ENCODE measurements at places on chromosomes 2 and 18.

DNA sequence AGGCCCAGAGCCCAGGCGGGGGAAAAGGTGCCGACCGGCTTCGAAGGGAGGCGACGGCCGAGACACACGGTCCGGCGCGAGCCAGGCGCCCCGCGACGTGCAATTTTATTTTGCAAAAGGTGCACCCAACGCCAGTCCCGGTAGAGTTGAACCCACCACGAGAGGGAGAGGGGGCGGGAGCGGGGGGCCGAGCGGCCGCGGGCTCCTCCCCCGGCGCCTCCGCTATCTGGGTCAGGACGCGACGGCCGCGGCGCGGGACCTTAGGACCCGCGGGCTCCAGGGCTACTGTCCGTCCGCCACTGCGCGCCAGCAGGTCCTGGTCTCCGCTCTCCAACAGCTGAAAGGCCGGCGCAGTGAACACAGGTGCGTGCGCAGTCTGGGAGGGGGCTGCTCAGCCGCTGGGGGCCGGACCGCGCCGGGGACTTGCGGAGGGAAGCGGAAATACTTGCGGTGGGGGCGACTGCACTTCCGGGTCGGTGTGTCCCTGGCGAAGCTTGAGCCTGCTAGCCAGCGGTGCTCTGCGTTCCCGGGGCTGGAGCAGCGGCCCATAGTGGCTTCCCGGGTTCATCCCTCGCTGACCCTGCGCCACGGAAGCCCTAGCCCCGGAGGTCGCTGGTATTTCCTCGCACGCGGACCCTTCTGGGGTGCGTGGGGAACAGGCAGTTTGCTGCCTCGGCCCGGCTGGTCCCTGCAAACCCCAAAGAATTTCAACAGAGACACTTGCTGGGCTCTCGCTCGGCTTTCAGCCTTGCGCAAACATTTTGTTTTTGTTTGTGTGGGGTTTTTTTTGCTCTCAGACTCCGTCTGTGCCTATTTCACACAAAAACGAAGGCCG is at the start of gene RMDN2:
TSS of gene RMDN2 (plus strand) at position 225 of the 835 bp plus-strand sequence. CDS start 3,991 bp downstream, outside the sequence.
- DNase-seq: peak; percentile 77

DNA sequence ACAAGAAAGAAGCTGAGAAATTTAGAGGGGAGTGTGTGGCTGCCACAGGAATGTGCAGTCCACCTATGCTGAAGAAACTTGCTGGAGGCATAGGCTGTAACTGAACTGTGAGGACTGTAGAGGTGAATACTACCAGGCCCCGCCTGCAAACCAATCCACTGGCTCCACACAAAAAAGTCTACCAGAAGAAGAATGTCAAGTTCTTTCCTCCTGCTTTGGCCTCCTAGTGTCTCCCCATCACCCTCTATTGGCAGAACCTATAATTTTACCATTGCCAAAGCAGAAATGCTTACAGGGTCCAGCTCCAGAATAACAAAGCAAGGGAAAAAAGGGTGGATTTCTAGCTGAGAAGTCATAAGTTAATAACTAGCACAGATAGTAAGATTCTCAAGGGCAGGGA is 5.9 kb upstream of the ATP5MC3 start:
- no peak for DNase-seq

DNA sequence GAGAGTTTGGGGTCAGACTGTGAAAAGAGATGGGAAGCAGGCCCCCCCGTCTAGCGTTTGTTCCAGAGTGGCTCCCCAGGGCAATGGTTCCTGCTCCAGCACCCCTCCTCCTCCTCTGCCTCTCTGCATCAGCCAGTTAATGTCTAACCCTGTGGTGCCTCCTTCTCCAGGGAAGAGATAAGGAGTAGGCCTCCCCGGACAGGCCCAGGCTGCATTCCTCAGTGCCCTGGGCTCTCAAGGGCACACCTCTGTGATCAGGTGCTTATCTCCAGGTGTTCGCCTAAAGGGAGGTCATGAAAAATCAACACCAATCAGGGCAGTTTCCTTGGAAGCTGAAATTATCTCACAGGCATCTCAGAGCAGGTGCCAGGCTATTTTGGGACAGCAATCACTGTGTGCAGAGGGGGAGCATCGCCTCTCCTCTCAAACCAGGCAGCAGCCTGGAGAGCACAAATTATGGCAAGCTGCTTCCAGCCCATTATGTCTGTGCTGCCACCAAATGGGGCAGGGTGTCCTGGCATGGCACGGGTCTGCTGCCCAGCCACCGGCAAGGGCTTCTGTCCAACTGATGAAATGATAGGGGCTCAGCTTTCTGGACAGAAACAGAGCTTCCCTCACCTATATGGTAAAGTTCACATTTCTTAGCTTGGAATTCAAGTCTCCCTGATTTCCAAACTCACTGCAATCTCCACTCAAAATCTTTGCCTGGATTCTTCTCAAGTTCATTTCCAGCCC is 255.8 kb upstream of the SLC14A2 start:
- no peak for DNase-seq

DNA sequence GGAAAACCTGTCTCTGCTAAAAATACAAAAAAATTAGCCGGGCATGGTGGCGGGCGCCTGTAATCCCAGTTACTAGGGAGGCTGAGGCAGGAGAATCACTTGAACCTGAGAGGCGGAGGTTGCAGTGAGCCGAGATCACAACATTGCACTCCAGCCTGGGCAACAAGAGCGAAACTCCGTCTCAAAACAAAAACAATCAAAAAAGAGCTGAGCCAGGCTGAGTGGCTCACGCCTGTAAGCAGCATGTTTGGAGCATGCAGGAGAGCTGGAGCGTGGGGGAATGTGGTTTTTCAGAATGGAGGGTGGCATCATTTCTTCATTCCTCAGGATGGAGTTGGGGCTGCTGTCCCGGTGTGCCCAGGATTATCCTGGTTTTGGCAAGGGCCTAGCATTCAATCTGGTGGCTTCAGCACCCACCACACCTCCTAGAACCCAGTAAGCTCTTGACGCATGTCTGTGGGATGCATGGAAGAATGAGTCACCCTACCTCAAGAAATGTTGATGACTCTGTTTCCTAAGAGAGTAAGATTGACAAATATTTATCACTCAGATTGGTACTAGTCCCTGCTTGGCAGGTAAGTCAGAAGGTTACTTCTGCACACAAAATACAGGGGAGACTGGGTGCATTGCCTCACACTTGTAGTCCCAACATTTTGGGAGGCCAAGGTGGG is 90.2 kb upstream of the ODC1 start:
- DNase-seq: no peak

GRCh38 chr18:31077878-31078277 is 24.3 kb downstream of the DSC2 start:
- no peak for DNase-seq

DNA sequence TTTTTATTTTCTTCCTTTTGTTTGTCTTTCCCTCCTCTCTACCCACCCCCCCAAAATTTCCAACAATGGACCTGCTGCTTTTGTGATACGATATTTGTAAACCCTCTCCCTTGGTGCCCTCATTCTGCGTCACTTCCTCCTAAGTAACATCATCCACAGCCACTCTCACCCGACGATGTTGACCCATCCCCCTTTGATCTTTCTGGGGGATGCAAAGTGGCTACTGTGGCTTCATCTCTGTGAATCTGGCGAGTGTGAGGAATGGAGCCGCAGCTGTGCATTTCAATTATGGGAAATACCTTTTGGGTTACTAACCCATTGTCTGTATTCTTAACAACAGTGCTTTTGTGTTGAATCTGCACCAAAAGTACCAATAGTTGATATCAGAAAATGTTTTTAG is 19.4 kb downstream of the ANTXR1 start:
- DNase-seq: no peak

- DNase-seq: no peak
These were observed 242.4 kb downstream of the ARHGAP15 start for GRCh38 chr2:143371616-143372015.

DNA sequence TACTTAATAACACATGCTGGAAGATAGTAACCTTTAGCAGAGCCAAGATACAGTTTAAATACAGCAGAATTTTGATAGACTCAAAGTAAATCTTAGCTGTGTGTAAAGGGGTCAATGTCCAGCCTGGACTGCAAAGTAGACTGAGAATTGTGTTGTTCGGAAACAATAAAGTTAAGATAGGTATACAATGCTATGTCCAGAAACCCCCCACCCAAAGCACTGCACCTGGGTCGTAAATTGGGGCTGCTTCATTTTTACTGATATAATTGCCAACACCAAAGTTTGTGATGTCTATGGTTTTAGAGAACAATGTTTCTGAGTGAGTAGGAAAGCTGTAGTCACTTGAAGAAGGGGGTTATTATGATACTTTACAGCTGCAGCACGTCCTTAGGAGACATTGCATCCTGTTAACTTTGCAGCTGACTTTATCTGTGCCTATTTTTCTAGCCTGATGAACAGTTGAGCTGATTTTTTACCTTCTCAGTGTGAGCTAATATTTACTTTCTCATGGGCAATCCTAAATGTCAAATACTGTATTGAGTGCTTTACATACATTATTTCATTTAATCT is 4.3 kb upstream of the NCOA1 start:
- DNase-seq: no peak

GRCh38 chr2:210224591-210224940 is 681 bp downstream of the ACADL start:
- no peak for DNase-seq

DNA sequence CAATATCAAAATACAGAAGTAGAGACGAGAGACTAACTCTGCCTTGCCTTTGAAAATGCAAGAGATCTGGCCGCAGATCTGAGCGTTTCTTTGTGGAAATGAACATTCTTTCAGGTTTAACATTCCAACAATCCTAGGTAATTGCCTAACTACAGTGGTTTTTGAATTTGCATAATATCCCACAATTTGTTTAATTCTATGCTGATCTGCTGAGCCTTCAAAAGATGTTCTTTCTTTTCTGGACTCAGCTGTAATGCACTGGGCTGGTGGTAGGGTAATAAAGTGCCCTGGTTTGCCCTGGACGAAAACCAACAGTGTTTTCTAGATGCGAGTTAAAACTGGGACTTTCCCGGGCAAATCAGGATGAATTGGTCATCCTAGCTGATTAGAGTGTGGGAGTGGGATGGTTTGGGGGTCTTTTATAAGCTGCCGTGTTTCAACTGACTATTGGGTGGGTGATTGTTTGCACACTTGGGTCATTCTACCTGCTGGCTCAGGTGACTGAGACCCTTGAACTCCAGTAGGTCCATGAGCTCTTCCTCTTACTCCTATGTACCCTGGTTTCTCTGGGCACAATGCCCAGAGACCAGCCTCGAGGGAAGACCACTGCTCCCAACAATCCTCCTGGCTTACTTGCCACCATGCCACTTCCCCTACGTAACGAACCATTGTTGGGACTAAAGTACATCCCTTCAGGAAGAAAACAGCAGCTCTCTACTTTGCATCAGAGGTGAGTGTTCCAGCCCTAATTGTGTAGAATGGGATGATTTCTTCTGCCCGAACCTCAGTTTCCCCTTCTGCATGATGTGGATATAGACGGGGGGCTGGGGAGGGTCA is 3.4 kb upstream of the PAX8 start:
- no peak for DNase-seq

DNA sequence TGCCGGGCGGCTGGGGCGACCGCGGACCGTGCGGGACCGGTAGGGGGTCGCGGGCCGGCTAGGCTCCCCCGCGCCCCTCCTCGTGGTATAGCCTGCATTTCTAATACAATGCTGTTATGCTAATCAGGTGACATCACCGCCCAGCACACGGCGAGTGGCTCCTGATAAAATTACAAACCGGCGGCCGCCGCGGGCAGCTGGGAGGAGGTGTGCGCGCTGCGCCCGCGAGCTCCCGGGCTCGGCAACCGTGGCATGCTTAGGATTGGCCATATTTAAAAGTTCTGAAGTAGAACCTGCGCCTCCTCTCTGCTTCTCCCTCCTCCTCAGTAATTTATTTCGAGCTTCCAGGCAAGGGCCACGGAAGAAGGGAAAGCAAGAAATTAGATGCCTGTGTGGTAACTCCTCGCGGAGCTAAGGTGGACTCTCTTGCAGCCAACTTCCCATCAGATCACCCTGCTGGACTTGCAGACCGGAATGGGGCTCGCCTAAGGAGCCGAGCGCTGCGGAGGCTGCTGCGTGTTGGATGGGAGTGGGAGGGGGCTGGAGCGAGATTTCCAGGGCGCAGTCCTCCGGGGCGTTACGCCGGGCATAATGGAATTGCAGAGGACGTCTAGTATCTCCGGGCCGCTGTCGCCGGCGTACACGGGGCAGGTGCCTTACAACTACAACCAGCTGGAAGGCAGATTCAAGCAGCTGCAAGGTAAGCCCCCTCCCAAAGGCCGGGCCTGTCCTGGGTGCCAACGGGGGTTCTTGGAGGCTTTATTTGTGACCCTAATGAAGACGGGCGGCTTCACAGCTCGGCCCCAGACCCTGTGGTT is 102.3 kb downstream of the SPTBN1 start:
- peak; percentile 55 for DNase-seq

DNA sequence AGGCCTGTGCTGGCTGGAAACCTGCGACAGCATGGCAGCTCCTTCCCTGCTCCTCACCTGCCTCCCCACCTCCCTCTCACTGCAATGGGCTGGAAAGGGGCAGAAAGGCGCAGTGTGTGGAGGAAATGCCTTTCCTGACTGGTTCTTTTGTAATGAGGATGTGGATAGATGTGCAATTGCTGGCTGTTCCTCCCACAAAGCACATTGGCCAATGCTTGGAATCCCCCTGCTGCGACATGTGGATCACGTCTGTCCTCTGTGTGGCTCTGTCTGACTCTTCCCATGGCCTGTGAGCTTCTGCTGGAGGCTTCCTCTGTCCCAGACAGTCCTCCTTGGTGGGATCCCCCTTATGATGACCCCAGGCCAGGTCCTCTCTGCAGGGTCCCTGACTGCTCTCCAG is 172.5 kb downstream of the NCK2 start:
- no peak for DNase-seq

DNA sequence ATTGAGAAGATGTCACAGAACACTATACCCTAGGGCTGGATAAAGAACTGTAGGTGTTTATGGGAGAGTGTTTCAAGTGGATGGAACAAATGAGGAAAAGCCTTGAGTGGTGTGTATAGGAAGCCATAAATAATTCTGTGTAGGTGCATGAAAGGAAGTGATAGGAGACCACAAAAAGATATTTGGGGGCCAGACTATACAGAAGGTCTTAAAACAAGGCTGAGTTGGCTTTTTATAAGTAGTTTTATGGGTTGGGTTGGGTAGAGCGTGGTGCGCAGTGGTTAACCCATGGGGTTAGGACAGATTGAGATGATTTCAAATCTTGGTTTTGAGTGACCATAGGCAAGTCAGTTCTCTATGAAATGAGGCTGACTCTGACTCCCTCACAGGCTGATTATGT is 110.5 kb downstream of the PKP4 start:
- no peak for DNase-seq

DNA sequence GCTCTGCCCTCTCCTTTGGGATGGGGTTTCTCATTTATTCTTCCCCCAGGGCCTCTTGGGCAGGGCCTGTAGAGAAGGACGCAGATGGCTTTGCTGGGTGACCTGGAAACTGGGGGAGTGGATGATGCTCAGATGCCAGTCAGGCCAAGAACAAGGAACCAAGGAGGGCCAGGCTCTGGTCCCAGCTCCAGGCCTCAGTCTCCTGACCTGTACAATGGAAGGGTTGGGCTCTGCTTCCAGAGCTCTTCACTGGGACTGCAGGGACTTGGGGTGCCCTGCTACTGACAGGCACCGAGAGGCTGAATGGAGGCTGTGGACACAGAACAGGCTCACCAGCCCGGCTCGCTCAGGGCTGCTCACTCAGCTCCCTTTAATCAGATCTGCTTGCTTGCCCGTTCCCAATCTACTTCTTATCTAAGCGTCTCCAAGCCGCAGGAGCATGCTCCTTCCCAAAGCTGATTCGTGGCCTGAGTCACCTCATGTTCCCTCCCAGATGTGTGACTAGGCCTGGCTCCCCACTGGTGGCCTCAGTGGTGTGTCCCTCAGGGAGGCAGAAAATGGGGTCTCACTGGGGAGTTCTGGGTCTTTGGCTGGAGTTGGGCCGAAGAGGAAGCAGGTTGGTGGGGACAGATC is 82.6 kb upstream of the ODC1 start:
- DNase-seq: no peak

Measured in activated T-cell treated with anti-CD3 and anti-CD28 coated beads for 24 hours (primary cell).